ENCODE measurements at places on chromosomes 7 and 10.

DNA sequence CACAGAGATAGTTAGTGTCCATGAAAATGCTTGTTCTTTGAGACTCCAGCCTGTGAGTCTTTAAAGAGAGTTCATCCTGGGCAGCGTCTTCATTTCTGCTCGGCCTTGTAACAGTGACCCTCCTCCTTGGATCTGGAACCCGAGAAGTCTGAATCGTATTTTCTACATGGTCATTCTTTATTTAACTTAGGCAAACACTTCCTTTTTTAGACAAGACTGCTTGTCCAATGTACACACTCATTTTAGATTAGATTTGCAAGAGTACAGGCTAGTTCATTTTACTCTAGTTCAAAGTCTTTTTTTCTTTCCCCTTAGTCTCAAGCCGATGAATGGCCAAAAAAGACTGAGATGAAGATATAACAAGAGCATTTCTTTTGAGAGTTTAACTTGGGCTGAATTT, 133.5 kb downstream of the CHN2 start:
- DNase-seq: no peak

GRCh38 chr10:122911889-122912484, 1.6 kb downstream of the FAM24A start:
- DNase-seq: peak; percentile 16

- no peak for DNase-seq
Measured at GRCh38 chr7:113087071-113087998, 708 bp upstream of the GPR85 start.

DNA sequence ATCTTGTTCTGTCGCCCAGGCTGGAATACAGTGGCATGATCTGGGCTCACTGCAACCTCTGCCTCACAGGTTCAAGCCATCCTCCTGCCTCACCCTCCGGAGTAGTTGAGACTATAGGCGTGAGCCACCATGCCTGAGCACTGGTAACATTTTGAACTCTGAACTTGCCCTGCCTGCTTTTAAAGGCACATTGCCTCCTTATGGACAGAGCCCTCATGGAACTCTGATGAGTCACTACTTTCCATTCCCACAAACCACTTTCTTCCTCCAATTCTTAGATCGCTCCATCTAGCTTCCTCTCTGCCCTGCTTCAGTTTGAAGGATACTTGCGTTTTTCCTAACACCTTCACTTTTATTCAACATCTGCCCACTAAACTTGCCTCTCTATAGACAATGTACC, 38.1 kb downstream of the PRPS1L1 start:
- no peak for DNase-seq

- no peak for DNase-seq
Measured at GRCh38 chr10:77542710-77543259, 94.8 kb downstream of the KCNMA1 start.

DNA sequence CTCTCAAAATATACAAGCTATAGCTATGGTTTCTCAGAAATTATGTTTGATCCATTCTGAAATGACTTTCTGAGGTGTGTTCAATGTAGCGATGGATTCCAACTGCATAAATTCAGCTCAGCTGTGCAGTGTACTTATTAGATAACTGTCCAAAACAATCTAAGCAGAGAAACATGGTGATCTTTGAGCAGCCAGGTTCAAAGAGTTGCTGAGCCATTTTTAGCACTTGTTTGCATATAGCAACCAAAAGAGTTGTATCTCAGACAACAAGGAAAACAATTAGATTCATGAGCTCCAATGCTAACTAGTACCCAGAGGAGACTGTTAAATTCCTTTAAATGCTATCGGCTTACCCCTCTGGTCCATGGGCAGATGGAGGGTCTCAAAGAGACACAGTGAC, 15.9 kb upstream of the KCNIP2 start:
- no peak for DNase-seq

DNA sequence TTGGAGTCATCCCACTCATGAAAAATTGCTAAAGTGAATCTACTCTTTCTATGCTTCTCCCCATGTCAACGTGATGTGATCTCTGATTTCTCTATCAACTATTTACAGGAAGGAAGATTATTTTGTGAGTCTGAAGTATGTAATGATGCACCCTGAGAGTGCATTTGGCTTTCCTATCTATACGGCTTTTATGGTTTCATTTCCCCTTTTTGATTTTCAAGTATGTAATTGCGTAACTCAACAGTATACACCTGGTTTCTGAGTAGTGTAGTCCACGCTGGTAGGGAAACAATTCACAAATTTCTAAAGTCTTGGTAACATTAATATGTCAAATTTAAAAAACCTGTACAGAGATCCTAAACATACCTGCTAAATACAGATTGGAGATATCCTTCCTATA, 194.7 kb upstream of the SEMA3A start:
- DNase-seq: no peak

DNA sequence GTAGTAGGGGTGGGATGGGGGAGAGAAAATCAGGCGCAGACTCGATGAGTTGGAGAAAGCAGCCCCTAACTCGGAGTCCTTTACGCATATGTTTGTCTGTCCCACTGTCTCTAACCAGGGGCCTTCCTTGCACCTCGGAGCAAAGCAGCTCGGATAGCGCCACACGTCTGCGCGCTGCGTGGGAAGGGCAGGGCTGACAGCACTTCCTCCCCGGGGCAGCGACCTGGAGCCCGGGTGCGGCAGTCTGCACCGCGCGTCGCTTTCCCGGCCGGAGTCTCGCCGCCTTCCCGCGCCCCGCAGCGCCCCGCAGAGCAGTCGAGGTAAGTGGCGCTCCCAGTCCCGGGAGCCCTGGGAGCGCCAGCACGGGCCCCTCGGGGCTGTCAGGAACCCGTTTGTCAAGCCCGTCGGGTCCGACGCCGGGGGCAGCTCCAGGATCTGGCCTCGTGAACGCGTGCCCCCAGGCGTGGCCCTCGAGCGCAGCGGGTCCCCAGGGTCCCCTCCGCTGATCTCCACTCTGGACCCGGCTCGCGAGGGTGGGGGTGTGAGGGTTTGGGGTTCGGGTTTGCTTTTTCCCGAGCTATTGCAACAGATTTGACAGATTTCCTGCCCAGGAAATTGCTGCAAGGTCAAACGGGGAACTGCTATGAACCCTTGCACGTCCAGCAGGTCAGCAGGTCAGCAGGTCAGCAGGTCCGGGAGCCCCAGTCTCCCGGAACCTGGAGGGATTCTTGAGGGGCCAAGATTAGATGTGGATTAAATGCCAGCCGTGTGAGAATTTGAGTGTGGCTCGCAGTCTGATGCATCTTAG, 597 bp downstream of the APBB1IP start:
- DNase-seq: no peak

DNA sequence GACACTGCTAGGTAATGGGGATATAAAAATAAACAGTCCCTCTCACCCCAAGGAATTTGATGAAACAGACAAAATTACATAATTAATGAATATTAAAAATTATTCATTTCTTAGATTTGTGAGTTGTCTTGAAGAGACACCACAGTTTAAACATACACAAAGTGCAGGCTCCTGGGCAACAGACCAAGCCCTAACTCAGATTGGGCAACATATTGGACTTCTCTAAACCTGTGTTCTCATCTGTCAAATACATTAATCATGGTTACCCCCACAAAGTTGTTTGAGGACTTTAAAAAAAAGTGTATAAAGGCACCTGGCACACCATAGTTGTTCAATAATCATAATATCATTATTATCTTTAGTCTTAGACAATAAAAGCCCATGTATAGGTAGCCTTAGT, 62.5 kb upstream of the CAPZA2 start:
- DNase-seq: no peak

DNA sequence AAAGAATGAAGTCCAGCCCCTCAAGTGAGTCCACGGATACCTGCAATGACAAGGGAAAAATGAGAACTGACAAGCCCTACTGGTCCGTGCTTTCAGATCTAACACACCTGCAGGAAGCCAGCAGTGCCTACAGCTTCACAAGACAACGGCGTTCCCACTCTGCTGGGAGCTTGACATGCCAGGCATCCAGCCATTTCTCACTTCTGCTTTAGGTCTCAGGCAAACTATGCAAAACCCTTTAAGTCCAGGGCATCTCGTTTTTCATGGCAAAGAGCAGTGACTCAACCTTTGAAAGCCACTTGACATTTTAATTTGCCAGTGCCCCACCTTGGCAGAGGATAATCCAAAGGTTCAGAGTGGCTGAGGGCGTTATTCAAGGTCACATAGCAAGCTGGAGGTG, 49.1 kb upstream of the GPAM start:
- DNase-seq: no peak
